CD4-positive, alpha-beta T cell treated with Interleukin-15 for 4 hours (primary cell): ENCODE measurements at places on chromosomes 3 and 15.

DNA sequence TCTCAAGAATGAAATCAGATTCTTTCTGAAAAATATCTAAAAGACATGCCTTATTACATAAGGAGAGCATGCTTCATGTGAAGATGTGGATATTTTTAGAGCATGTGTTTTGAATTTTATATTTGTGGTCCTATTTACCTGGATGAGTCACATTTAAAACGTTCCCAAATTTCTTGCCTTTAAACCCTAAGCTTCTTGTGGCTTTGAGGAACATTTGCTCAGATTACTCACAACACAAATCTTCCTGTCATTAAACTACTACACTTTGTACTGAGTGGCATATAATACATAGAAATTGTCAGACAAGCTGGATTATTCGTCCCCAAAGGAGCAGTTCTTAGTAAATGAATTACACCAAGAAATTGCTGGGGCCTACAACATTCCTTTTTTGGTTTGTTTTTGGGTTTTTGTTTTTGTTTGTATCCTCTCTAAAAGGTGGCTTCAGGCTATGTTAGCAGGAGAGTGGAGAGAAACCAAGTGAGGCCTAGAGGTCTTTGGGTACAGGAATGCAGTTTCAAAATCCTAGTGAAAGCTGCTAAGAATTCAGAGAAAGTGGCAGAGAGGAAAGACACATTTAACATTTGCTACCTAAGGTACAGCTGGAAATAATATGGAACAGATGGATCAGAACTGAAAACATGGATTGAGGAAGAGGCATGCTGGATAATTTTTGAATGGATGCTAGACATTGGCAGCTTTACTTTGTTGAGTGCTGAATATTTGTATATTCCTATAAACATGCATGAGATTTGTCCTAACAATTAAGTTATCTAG lies 128.1 kb downstream of the RPL22L1 start:
- no peak for DNase-seq

DNA sequence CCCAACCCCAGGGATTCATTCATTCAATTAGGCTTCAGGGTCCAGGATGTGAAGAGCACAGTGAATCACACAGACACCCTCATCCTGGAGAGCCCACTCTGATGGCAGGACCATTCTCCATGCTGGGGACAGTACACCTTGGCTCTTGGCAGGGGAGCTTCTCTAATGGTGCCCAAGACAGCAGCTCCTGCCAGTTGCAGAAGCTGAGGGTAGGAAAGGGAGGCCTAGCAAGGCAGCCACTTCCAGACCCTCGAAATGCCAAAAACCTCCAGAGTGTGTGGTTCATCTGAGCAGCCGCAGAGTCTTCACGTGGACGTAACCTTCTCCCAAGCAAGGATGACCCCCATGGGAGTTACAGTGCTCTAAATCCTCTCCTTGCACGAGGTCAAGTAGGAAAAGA lies 186.2 kb downstream of the XXYLT1 start:
- no peak for DNase-seq

GRCh38 chr3:78757731-78758130 lies 1010.1 kb downstream of the ROBO1 start:
- no peak for DNase-seq

DNA sequence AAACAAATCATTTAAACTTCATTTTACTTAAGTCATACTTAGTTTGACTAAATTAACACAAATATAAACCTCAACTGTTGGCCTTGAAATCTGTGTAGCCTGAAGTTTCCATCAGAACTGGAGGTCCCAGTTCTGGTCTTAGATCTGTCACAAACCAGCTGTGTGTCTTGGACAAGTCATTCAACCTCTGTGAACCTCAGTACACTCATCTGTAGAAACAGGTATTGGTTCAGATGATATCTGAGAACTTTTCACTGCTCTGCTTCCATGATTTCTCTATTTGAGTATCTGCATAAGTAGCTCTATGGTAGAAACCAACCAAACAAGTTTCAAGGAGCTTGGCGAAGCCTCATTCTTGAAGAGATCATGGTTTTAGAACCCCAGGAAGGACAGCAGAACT lies 60.4 kb upstream of the SLC2A2 start:
- DNase-seq, result no peak
